MG63 (cell line): ENCODE measurements at places on chromosomes 7 and 10. TPM values are rescaled to one million over a fixed set of nuclear protein-coding genes. Genes with fewer than 3 reads are reported as not detected.

DNA sequence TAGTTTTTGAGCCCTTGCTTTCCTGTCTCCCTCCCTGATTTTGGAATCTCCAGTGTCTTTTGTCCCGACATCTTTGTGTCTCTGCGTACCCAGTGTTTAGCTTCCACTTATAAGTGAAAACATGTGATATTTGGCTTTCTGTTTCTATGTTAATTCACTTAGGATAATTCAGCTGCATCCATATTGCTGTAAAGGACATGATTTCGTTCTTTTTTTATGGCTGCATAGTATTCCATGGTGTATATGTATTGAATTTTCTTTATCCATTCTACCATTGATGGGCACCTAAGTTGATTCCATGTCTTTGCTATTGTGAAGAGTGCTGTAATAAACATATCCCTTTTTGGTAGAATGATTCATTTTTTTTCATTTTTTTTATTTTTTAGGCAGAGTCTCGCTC is 48.3 kb downstream of the ADK start:
- DNase-seq: no peak

- no peak for DNase-seq
Observed at GRCh38 chr7:4045450-4045849, 636.6 kb upstream of the FOXK1 start.

DNA sequence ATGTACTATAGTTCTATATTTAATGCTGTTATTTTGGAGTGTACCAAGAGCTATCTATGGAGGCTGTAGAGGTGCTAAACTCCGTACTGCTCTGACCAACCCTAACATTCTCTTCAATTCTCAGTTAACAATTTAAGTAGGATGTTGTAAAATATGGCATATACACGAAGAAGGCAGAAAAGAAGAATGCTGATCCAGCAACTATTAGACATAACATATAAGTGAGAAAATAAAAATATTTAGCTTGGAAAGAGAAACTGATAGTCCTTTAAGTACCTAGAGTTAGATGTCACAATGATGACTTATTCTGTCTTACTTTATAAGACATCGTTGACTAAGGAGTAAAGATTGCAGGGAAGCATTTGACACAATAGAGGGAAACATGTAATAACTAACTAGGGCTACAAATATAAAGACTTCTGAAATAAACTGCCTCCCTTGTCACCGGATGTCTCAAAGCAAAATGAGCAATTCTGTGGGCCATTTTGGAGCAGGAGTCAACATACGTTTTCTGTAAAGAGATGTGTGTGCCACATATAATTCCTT is 159.5 kb downstream of the CPEB3 start:
- DNase-seq: no peak

DNA sequence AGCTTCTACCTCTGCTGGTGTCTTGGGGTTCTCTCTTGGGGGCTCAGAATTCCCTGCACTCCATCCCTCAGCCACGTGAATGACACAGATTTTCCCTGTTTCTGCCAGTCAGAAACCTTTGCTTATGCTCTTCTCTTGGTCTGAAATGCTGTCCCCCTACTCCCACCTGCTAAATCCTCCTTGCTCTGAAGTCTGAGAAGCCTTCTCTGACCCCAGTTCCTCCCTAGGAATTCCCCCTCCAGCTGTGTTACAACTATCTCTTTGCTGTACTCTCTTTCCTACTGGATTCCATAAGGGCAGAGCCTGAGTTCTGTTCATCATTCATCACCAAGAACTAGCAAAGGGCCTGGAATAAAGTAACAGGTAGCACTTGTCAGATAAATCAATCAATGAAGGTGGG is 33.6 kb upstream of the AKR1E2 start:
- DNase-seq: no peak

Gene PIP
- not detected in 2 replicates for total RNA-seq

- DNase-seq: no peak
Observed at GRCh38 chr7:39824456-39825200, 125.4 kb upstream of the CDK13 start.

DNA sequence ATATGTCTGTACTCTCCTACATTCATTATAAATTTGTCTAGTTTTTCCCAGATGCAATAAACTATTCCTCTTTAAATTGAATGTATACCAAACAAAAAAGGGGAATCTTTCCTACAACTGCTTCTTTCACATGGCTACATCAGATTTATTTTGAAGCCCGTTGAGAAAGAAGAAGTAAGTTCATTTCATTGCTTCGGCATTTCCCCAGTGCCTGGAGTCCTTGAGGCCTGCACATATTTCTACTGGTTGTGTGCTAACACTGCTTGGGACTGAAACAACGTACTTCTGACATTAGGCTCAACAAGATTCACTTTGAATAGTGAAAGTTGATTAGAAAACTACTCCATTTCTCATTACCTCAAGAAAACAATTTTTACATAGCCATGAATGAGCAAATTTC is 201.7 kb downstream of the PHF14 start:
- DNase-seq: no peak

Gene ATRNL1
- 0.79 and 1.7 TPM in 2 replicates for total RNA-seq
